ENCODE measurements at places on chromosomes 6 and 20.

GRCh38 chr6:16773362-16773761 lies 12.1 kb upstream of the ATXN1 start:
- DNase-seq, result no peak

GRCh38 chr20:347640-348484 lies 951 bp downstream of the NRSN2 start:
- no peak for DNase-seq

DNA sequence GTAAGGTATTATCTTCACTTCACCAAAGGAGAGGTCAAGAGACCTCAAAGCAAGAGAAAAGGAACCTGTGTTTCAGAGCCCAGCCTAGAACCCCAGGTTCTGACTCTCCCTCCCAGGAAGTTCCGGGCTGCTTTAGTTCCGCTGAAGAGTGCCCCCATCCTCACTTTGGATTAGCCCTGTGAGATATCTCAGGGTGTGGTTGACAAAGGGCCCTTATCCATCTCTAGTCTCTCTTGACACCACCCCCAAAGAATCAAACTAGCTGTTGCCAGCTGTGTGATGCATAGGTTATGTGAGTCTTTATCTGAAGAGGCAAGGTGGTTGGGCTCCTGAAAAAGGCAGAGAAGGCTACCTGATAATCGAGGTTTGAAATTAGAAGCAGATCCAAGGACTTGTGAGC lies 20.6 kb downstream of the BRPF3 start:
- peak; percentile 64 for DNase-seq

DNA sequence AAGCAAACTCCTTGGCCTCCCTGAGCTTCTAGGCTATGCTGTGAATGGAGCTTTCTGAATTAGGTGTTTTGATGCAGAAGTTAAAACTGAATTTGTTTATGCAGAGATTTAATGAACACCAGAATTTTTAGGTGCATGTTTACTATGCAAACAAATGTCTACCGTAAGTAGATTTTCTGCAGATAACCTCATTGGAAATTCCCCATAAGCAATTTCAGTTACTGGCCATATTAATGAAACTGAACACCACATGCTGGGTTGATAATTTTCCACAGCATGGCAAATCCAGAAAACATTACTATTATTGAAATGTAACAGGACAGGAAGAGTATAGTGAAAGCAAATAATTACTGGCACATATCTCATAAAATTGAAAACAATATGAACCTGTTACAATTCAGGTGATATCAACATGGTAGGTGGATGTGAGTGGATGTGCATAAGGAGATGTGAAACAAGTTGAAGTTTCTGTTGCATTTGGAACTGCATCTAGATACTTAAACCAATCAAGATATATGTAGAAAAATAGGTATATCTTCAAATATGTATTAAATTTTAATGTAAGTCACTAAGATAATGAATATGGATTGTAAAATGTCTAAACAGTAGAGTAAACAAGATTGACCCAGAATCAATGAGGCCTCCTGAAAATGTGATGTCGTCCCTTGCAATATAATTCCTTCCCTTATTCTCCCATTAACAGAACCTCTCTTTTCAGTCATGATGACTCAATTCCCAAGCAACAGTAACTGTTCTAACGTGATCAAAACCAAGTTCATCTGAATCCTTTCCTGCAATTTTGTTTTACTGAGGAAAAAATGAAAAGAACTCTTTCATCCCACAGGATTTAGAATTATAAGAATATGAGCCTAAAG lies 11.0 kb downstream of the PTCHD4 start:
- DNase-seq, result no peak

DNA sequence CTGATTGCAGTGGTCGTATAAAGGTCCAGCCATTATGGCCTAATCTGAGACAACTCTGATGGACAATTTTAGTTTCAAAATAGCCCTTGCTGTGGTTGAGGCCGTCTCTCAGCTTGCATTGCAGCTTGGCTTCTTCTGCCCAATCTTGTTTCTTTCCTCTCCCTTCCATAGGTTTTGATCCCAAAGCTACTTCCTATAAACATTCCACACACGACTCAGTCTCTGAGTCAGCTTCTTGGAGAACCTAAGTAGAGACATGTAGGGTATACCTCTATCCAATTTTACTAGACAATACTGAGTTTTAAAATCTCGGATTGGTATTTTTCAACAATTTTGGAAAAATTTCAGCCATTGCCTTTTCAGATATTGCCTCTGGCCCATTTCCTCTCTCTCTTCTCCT lies 13.4 kb downstream of the IYD start:
- no peak for DNase-seq

DNA sequence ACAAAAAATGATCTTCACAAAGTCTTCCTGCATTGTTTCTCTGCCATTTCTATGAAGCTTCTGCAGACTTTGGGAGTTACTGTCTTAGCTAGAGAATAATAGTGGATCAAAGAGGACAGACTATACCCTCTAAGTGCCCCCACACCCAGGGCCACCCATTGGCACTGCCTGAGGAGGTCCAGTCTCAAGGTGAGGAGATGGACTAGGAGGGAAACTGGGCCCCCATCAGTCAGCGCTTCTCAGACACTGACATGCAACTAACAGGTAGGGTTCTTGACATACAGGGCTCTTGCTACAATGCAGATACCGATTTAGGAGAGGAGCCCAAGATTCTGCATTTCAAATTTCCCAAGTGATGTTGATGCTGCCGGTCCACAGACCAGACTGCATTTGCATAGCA lies 24.3 kb downstream of the PCNA start:
- no peak for DNase-seq

DNA sequence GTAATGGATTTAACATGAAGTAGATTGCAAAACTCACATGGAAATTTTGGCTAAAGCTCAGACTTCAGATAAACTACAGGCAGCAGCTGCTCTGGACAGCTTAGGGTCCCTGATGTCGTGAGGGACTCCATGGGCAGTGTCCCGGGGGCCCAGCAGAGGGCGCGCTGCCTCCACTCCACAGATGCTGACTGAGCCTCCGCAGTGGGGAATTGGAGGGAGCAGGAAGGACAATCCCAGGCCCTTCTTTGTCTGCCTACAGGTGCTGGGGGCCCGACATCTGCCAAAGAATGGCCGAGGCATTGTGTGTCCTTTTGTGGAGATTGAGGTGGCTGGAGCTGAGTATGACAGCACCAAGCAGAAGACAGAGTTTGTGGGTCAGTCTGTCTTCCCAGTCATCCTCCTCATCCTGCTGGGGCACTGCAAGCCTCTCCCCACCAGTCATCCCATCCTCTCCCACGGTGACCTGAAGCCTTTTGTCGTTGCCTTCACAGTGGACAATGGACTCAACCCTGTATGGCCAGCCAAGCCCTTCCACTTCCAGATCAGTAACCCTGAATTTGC lies 35.9 kb downstream of the PLCG1 start:
- peak; percentile 92 for DNase-seq

DNA sequence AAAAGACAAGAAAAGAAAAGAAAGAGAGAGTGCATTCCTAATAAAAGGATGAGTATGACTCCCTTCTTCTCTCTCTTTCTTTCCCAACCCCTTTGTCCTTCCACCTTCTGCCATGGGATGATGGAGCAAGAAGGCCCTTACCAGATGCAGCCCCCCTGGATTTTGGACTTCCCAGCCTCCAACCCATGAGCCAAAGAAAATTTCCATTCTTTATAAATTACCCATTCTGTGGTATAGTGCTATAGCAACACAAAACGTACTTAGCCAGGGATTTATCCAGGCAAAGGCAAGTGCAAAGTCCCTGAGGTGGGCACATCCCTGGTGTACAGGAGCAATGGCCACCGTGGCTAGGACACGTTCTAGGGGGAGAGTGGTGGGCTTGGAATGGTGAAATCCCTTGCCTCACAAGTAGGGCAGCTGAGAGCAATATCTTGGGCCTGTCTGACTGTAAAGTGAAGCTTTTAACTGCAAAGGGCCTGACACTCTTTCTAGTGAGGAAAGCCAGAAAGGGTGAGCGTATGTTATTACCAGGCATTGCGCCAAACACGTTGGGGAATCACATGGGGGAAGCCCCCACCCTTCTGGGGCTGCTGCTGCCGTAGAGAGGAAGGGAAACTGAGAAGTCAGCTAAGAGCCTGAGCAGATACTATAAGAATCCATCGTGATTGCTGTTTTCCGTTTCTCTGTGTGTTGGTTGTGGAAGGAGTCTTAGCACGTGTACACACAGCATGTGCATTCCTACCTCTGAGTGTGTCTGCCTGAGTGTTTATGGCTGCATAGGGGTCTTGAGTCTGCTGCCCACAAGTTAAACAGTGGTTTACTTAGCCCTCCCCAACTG lies 50.7 kb upstream of the SIRPA start:
- DNase-seq, result no peak

DNA sequence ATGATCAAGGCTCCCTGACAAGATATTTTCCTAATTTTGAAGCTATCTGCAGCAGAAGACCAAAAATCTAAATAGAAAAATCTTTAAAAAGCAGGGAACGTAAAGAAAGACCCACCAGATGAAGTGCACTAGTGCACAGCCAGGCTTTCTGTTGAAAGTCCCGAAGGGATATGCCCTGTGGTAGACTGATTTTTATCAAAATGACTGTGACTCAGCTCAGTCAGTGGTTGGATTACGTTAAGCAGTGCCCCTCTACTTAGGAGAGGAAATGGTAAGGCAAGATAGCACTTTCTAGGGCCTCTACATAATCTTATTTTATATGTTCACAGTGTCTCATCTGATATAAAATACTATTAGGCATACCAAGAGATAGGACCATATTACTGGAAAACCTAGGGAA lies 123.4 kb upstream of the RAB32 start:
- DNase-seq, result no peak

DNA sequence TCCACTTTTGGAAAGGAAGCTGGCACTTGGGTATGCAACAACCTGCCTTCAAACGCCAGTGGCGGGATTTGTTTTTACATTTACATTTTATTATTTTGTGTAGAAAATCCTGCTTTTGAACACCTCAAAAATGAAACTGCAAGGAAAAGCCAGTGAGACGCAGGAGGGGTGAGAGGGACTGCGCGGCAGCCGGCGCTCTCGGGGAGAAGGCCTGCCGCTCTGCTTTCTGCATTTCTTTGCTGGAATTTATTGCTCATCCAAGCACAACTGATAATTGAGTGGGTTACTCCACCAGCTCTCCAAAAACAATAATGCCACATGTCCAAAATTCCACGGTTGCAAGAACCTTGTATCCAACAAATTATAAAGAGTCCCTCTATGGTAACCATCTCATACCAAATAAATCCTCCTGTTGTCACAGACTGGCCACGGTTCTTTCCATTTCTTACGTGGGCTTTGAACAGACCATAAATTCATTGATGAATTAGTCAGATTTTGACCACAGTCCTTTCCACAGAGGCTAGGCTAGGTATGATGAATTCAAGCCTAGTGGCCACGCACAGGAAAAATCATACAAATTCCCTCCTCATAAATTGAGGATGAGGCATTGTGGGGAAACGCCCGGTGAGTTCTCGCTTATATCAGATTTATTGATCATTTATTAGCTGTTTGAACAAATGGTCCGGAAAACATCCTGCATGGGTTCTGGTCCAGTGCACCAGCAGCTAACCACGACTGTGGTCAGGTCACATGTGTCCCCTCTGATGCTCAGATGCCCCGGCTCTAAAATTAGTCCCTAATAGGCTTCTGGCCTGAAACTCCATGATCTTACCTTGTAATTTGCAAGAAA lies 31.6 kb upstream of the FOXC1 start:
- peak; percentile 27 for DNase-seq

DNA sequence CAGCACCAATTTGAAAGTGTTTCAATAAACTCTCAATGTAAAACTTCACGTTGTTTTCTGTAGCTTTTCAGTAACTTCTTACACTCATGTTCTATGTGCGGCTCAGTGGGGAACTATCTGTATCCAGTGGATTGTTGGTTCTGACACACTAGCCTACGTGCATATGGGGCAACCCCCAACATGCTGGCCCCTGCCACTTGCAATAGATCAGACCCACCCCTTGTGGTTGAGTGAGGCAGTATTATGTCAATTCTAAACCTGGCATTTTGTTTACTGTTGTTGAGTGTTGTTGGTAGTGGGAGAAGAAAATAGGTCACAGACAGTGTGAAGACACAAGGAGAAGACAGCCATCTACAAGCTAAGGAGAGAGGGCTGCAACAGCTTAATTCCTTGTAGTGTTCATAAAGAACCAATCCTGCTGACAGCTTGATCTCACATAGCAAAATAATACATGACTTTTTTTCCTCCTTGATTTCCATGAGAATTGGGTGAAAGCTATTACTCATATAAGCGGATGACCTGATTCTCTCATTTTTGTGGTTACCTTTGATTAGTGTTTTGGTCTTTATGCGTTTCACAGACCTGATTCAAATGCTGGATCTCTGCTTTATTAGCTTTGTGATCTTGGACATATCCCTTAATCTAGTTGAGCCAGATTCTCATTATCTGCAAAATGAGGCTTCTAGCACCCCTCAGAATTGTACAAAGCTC lies 320.4 kb downstream of the LAMA2 start:
- DNase-seq, result no peak
